ENCODE measurements at places on chromosomes 3 and 15.

- DNase-seq = no peak
Measured at GRCh38 chr3:155960060-155960459, 89.6 kb downstream of the GMPS start.

DNA sequence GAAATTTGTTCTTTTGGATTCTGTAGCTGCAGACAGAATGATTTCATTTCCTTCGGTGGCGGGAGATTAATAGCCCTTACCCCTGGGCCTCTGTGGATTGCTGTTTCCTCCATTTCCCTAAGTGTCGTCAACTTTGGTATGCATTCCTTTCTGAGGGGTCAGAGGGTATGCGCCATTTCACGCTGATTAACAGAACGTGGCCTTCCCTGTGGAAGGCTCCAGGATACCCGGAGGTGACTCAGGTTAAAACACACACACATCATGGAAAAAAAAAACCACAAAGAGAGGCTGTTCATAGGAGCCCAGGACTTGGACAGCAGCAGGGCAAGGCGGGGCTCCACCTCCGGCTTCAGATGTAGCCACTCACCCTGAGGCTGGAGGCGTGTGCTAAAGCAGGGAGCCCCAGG lies 51.9 kb downstream of the EPHB1 start:
- peak; percentile 18 for DNase-seq

- DNase-seq = no peak
Measured at GRCh38 chr15:96183514-96183850, 147.0 kb upstream of the NR2F2 start.

DNA sequence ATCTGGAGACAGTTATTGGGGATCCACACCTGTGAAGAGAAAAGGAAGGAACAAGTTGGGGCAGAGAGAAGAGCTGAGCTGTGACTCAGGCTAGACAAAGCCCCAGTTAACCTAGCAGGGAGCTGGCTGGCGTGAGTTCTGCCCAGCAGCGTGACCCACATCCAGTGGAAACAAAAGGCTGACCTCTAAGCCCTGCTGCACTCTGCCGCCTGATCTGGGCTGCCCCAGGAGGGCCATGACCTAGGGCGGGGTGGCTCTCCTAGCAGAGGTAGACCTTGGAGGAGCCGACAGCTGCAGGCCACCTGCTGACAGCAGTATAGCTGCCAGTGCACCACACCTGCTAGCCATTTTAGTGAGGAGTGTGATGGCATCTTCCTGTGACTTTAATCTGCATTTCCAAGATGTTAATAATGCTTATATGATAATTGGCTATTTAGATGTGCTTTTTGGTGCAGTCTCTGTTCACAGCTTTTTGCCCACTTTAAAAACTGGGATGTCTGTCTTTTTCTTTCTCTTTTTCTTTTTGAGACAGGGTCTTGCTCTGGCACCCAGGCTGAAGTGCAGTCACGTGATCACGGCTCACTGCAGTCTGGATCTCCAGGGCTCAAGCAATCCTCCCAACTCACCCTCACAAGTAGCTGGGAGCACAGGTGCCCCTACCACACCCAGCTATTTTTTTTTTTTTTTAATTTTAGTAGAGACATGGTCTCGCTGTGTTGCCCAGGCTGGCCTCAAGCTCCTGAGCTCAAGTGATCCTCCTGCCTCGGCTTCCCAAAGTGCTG lies 78.1 kb downstream of the LSM3 start:
- peak; percentile 75 for DNase-seq

DNA sequence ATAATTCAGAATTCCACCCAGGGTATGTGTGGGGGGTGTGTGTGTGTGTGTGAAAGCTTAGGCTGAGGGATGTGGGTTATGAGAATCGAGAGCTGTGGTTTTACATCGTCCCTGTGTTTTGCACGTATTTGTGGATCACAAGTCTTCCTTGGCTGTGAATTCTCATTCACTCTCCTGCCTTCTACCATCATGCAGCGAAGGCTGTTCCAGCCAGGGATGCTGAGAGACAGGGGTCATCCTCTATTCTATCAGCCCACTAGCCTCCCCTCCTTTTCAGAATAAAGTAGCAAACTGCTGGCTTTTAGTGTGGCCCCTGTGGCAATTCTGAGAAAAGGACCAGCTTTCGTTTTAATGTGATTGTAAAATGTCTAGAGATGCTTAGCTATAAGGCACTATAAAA lies 460.6 kb upstream of the NR2F2 start:
- DNase-seq = no peak

DNA sequence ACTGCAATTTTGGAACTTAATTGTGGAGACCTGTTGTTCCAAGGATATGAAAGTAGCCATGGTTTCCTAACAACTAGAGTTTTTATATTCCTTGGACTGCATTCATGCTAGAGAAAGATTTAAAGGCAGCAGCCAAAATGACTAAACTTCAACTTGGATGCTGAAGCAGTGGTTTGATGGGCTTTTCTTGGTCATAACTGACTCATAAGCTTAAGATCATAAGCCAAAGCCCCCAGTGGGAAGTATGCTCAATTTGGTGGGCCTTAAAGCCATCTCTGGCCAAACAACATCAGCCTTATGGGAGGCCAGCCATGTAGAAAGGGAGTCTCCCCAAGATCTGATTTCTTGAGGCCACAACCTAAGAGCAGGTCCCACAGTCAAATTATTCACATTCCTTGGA lies 80.2 kb downstream of the ZNF280D start:
- DNase-seq = no peak

- DNase-seq = no peak
Measured at GRCh38 chr3:131386429-131387165, 5.0 kb downstream of the NUDT16 start.

- no peak for DNase-seq
Measured at GRCh38 chr15:101451846-101452245, 37.7 kb downstream of the PCSK6 start.

DNA sequence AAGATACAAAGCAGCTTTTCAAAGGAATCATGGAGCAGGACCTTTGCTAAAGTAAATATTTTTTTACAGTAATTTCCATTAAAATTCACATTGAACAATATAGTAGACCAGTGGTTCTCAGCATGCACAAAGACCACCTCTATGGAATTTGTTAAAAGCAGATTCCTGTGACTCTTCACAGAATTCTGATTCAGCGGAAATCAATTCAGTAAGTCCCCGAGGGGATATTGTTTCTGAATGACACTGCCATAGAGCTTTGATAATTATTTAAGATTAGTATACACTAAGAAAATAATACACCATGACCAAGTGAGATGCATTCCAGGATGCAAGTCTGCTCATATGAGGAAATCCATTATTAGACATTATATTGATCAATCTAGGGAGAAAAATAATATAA lies 161.9 kb upstream of the TNIK start:
- DNase-seq = no peak

DNA sequence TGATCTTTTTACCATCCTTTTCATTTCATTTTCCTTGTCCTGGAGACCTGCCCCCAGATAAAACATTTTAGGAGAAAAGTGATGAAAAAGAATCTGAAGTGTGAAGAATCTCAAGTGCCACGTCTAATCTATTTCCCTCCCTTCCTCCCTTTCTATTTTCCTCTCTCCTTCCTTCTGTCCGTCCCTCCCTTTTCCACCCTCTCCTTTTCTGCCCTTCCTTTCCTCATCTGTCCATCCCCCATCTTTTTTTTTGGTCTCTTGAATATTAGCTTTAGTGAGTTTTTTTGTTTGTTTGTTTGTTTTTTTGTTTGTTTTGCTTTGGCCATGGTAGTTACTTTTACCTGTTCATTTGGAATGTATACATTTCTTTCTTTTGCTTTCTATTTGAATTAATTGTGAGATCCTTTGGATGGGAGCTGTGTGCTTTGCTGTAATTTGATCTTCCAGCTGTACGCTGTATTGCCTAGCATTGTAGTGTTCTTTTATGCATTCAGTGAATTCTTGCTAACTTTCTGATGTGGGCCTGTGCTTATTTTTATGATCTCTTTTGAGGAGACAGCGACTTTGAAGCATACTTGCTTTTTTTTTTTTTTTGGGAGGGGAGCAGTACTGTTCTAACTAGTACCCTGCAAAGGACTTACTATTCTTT lies 19.2 kb downstream of the CDIN1 start:
- no peak for DNase-seq

- no peak for DNase-seq
Measured at GRCh38 chr15:96586901-96587300, 256.4 kb downstream of the NR2F2 start.

DNA sequence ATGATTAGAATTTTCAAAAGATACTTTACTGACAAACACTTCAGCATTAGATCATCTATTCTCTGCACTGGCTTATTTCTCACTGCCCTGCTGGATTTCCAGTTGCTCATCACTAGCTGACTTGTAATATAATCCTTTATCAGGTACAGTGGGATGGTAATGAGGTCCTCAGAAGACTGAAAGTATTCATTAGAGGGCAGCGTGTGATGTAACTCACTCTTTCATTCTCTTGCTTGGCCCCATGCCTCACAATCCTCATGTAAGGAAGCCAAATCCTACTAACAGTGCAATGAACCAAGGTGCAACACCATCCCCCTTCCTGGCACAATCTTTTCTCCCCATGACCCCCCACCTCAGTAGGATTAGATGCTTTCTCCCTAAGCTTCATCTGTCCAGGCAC lies 289.9 kb downstream of the CTNNB1 start:
- DNase-seq = no peak

GRCh38 chr3:126270145-126270811 lies 86.9 kb downstream of the KLF15 start:
- no peak for DNase-seq

Measured in eye (tissue), 1 donor.